ENCODE measurements at places on chromosomes 2 and 18.

- DNase-seq: no peak
Observed at GRCh38 chr2:116668691-116669090, 1145.8 kb upstream of the DDX18 start.

- DNase-seq: no peak
Observed at GRCh38 chr2:203650860-203651613, 55.4 kb upstream of the CD28 start.

GRCh38 chr18:23550898-23551297 lies 35.4 kb downstream of the NPC1 start:
- no peak for DNase-seq

- no peak for DNase-seq
Observed at GRCh38 chr2:212109792-212110680, 428.6 kb downstream of the ERBB4 start.

- DNase-seq: no peak
Observed at GRCh38 chr2:55995211-55995610, 71.6 kb upstream of the EFEMP1 start.

GRCh38 chr2:10193851-10194820 lies 71.6 kb downstream of the RRM2 start:
- no peak for DNase-seq

DNA sequence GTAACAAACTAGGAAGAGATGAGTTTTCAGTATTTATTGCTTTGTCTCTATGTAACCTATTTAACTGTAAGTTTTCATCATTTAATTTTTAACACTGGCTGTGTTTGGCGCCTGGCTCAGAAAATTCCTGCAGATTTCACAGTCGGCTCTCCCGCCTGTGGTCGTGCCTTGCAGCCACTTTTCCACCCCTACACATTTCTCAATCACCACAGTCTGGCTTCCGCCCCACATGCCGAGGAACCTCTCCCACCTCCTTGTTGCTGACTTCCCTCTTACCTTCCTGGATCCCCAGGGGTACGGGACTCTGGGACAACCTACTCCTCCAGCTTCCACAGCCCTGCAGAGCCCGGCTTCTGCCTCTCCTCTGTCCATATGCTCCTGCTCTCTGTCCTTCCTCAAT lies 41.6 kb upstream of the MGAT4A start:
- DNase-seq: no peak

- no peak for DNase-seq
Observed at GRCh38 chr2:174217869-174218268, 30.5 kb downstream of the OLA1 start.
